ENCODE measurements at places on chromosomes 3 and 15.

GRCh38 chr15:66721020-66721419 is 19.0 kb downstream of the SMAD6 start:
- DNase-seq = no peak

DNA sequence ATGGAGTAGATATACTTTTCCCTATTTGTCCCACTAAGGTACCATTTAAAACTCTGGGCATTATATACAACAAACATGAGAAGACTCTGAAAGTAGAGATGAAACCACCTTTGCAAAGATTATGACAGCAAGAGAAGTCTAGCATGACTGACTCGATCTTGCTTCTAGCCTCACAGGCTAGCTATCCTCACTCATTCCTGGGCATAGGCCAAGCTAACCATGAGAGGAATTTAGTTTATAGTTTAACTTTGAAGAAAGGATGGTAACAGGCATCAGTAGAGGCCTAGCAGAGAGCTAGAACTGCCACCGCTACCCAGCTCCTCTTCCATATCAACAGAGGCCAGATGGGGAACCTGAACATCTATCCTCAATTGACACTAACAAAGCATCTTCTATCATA is 63.5 kb upstream of the FSIP1 start:
- no peak for DNase-seq

DNA sequence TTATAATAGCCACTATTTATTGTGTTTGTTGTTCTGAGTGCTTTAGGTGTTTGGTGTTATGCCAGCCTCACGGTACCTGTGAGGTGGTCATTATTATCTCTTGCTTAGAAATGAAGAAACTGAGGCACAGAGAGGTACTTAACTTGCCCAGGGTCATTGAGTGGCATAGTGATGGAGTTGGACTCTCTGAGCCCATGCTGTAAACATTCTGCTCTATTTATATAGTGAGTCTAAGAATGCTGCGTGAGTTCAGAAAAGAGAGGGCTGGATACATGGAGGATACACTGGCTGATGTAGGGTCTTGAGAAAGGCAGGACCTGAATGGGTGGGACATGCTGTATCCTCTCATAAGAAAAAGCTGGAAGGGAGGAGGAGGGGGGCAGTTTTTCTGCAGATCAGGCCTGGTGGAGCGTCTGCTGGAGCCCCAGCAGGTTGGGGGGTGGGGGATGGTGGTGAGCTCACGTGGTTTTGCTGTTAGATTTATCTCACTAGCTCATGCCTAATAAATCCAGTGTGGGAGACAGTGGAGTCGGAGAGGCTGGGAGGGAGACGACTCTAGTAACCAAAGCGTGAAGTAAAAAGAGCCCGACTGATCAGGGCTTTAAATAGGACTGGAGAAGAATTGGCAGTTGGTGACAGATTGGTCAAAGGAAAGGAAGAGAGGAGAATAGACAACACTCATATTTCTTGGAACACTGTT is 16.0 kb downstream of the MED12L start:
- DNase-seq = no peak

DNA sequence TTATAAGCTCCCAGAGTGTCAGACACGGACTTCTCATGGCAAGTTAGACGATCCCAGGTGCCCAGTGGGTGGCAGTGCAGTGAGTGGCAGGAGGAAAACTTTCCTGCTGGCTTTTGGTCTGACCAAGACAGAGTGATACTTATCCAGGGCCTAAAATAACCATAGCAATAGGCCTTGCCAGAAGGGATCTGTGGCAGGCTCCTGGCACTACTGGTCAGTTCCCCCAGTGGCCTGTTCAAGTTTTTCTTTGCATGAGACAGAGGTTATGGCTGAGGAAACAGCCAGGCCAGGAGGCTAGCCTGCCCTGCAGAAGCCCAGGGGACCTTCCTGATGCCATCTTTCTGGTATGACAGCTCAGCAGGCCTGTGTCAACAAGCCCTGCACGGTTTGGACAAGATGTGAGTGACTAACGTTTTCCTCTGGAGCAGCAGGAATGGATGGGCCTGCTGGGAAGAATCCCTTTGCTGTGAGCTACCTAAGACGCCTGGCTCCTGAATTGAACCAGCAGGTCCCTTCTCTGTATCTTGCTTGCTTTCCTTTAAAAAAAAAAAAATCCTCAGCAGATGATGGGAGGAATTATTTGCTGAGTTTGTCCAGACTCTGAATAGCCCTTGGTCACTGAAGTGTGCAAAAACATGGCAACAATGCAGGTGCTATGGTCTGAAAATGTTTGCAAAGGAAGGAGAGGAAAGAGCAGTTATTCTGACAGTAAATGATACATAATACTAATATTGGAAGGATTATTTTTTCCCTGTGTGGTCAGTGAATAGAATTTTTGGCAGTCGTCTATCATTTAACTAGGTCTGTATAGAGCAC is 18.0 kb downstream of the SCG5 start:
- DNase-seq = no peak

GRCh38 chr3:56862352-56863062 is 60.8 kb upstream of the ARHGEF3 start:
- DNase-seq = no peak

- no peak for DNase-seq
Observed at GRCh38 chr3:52415800-52416199, 29.1 kb downstream of the SEMA3G start.

DNA sequence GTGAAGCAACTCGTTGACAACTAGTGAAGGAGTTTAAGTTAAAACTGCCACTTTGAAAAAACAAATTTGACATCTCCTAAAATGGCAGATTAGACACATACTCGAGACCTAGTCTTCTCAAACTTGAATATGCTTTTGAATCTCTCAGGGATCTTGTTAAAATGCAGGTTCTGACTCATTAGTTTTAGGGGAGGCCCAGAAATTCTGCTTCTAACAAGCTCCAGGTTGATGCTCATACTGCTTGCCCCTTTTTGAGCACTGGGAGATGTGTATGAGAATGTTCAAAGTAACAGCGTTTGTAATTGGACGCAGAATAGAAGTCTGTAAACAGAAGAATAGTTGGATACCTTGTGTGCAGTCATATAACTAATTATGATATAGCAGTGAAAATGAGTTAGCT is 1.6 kb downstream of the C3orf38 start:
- DNase-seq = no peak

- DNase-seq = no peak
Observed at GRCh38 chr3:150410311-150411105, 2.4 kb downstream of the TSC22D2 start.

DNA sequence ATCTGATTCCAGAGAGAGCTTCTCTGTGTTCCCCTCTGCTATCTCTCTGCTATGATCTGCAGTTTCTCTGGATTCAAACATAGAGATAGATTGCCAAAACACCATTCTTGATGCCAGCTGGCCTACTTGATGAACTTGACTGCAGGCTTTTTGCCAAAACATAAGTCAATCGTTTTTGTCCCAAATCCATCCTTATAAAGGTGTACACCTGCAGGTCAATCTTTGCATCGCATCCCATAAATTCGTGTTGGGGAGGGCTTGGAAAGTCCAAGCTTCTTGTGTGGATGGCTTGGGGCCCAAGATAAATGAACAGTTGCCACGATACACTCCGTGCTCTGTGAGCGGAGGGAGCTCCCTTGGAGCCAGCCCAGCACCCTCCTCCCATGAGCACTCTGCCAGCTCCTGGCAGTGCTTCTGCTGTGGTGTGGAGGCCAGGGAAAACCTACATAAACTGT is 2.7 kb downstream of the CERS3 start:
- DNase-seq = no peak

DNA sequence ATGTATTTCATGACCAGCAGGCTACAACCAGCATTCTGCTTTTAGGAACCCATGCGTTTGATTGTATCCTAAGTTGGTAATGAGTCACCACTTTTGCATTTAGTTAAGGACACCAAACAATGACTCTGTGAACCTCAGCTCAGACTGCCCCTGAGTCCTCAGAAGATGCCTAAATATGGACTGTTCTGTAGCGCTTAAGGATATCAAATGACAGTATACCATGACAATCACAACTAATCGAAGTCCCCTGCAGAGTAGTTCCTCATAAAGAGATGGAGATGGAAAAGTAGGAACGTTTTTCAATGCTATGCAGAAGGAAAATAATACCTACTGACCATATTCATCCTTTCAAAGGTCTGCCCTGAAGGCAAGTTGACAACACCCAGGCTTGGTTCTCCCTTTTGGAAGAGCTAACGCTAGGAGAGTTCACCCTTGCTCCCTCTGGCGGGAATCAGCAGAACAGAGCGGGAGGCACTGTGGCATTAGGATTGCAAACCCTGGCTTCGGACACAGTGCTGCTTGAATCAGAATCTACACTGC is 508.6 kb downstream of the FHIT start:
- no peak for DNase-seq

- DNase-seq = no peak
Observed at GRCh38 chr3:188389711-188390342, 235.9 kb downstream of the LPP start.

GRCh38 chr3:105933871-105934270 is 65.1 kb upstream of the CBLB start:
- DNase-seq = no peak

DNA sequence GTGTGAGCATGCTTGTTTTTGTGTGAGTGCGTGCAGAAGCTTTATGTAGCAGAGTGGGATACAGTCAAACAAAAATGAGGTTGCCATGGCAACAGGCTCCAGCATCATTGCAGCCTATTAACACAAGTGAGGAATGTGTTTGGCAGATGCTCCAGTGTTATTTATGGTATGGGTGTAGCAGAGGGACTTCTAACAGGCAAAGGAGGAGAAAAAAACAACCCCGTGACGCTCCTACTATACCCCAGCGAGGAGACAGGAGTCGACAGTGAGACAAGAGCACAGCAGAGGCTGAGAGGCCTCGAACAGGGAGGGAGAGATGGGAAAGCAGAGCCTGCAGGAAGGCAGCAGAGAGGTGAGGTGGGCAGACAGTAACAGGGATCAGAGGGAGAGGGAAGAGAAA is 4.9 kb downstream of the ADCY5 start:
- no peak for DNase-seq

DNA sequence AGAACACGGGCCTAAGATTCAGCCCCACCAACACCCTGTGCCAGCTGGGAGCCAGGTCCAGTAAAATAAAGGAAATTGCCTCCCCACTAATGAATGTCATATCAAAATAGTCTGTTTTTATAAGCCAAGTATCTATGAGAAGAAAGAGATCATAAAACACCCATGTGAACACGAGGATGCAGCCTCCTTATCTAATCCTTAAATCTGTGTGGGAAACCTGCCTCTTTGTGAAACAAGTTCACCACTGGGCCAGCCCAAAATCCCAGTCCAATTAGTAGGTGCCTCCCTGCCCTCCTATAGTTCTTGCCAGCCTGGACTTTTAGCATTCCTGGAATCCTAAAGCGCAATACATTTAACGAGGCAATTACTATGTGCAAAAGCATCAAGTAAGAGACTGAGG is 42.0 kb downstream of the SCAPER start:
- DNase-seq = no peak

GRCh38 chr3:140308535-140308934 is 369.3 kb upstream of the TRIM42 start:
- DNase-seq = no peak

DNA sequence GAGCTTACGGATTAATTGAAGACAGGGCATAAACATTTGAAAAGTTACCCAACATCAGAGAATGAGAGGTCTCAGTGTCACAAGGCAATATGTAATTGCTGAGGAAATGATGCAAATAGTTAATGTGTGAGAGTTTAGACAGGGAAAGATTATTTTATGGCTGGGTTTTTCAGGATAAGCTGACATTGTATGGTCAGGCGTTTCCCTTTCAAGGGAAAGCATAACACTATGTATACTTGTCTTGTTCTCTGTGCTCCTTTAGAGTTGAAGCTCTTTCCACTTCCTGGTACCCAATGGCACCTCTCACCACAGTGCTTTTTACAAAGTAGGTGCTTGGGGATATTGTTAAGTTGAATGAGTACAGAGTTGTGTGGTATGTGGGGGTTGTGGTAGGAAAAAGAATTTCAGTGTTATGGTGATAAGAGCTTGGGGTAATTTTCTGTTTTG is 19.9 kb downstream of the IQGAP1 start:
- DNase-seq = no peak

DNA sequence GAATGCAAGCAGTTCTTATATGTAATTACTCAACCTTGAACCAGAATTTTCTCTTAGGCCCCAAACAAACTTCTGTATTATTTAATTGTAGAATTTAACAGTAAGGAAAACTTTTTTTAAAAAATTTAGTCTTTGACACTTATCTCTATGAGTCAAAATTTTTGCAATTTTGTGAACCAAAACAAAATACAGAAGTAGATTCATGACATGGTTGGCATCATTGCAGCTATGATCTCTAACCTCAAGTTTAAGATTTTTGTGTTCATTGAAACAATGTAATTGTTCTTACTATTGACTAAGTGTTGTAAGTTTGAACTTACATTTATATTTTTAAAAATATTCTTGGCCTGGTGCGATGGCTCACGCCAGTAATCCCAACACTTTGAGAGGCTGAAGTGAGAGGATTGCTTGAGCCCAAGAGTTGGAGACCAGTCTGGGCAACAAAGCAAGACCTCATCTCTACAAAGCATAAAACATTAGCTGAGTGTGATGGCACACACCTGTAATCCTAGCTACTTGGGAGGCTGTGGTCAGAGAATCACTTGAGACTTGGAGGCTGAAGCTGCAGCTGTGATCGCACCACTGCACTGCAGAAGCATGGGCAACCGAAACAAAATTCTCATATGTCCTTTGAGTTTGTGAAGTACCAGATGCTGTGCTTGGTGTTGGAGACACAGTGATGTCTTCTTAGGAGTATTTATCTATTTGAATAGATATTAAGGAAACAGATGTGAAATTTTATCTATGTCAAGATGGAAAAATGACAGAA is 39.7 kb downstream of the STT3B start:
- no peak for DNase-seq

DNA sequence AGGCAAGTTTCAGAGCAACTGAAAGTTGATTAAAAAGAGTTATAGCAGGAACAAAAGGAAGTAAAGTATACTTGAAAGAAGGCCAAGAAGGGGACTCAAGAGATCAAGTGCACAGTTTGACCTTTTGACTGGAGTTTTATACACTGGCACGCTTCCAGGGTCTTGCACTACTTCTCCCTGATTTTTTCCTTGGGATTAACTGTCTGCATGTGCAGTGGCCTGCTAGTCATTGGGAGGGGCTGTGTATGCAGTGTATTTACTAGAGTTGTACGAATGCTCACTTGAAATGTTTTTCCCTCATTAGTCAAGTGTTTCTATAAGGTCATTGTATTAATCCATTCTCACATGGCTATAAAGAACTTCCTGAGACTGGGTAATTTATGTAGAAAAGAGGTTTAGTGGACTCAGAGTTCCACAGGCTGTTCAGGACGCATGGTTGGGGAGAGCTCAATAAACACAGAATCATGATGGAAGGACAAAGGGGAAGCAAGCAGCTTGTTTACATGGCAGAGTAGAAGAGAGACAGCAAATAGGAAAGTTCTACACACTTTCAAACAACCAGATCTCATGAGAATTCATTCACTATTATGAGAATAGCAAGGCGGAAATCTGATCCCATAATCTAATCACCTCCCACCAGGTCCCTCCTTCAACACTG is 571.8 kb downstream of the ZPLD1 start:
- DNase-seq = no peak
